ENCODE measurements at places on chromosomes 7 and 10.

GRCh38 chr7:103100348-103100747 lies 25.4 kb downstream of the ARMC10 start:
- no peak for DNase-seq

GRCh38 chr7:29434380-29434768 lies 129.3 kb upstream of the PRR15 start:
- DNase-seq: no peak

- DNase-seq: no peak
Measured at GRCh38 chr7:82188636-82189035, 254.9 kb downstream of the CACNA2D1 start.

- no peak for DNase-seq
Measured at GRCh38 chr7:1131471-1132265, 28.3 kb downstream of the ZFAND2A start.

DNA sequence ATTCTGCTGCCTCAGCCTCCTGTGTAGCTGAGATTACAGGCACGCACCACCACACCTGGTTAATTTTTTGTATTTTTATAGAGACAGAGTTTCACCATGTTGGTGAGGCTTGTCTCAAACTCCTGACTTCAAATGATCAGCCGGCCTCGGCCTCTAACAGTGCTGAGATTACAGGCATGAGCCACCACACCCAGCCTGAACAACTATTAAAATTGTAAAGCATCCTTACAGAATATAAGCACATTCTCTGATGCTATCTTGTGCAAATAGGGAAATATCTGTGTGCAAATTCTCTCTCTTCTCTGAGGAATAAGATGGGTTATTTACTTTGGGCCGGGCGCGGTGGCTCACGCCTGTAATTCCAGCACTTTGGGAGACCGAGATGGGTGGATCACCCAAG lies 12.5 kb downstream of the NUDCD3 start:
- DNase-seq: no peak

Measured in activated naive CD4-positive, alpha-beta T cell treated with anti-CD3 and anti-CD28 coated beads, Interleukin-2, amount 50 U/mL, for 72 hours (primary cell).